NCI-H1436 treated with DMSO at 0.1 percent for 48 hours (cell line): ENCODE measurements at places on chromosomes 16 and 17.

DNA sequence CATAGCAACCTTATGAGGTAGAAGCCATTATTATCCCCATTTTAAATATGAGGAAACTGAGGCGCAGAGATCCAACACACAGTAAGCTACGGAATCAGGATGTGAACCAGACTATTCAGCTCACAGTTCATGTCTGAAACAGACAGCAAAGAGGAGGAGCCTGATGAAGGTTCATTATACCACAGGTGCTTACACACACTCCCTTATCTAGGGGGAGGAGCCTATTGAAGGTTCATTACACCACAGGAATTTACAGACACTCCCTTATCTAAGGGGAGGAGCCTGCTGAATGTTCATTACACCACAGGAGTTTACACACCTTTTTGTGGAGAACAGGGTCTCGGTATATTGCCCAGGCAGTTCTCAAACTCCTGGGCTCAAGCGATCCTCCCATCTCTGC, 21.9 kb downstream of the C16orf95 start:
- no peak for DNase-seq

- DNase-seq: no peak
These were observed 20.0 kb downstream of the C1QTNF1 start for GRCh38 chr17:79043931-79044320.

DNA sequence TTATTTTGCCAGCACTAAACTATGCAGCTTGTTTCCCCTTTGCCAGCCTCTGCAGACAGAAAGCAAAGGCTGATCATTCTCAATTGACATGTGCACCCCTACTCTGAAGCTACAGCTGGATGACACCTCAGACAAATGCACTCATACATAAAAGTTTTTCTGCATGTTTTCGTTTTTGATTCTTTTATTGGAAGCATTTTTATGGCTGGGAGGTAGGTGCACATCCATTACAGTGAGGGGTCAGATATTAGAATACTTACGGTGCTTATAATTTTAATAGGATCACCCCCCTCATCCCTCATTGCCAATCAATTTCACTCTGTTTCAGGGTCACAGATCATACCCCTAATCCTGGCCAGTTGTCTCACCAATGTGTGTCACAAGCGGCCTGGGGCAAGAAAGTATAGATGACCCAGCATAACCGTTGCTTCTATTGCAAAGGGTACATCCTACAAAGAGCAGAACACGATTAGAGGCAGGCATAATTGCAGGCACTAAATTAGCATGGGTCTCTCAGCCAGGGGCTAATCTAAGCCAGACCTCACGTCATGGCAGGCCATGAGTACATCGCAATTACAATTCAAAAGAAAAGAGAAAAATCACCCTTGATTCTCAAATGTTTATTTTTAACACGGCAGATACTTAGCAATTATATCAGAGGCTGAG, 89.5 kb upstream of the SOX9 start:
- DNase-seq: peak; percentile 22

DNA sequence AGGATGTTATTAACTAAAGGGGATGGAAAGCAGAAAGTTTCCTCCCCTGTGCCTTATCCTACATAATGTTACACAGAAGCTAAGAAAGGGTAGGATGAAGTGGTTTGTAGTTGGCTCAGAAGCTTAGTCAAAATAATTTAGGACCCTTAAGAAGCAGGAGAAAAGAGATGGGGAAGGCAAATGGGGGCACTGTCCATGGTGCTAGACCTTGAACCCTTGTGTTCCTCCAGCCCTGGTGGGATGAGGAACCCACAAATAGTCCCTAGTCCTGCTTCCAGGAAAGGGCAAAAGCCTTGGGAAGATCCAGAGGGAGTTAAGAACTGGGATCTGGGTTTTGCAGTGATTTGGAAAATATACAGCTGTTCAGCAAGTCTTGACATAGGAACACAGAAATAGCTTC, 54.5 kb downstream of the SLC5A11 start:
- no peak for DNase-seq

DNA sequence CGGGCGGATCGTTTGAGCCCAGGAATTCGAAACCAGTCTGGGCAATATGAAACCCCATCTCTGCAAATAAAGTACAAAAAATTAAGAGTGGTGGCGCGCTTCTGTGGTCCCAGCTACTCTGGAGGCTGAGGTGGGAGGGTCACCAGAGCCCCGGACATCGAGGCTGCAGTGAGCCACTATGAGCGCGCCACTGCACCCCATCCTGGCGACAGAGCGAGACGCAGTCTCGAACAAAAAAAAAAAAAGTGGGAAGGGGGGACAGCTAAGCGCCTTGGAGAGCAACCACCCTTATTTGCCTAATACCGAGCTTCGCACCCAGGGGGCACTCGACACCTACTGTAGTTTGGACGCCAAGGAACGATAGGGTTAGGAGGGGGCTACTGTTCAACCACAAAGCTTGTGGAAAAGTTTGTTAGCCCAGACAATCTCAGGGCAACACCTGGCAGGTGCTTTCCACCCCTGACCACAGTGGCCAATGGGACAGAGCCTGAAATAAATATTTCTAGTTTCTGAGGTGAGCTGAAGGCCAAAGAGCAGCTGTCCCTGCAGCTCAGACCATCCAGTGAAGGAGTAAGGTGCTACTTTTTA, 847 bp upstream of the PSMC3IP start:
- peak; percentile 57 for DNase-seq

- DNase-seq: no peak
These were observed 55.3 kb downstream of the USP10 start for GRCh38 chr16:84754956-84755672.

- no peak for DNase-seq
These were observed 119.4 kb downstream of the RBFOX1 start for GRCh38 chr16:7452090-7452489.

- DNase-seq: no peak
These were observed 48.2 kb downstream of the IL21R start for GRCh38 chr16:27450196-27450549.

DNA sequence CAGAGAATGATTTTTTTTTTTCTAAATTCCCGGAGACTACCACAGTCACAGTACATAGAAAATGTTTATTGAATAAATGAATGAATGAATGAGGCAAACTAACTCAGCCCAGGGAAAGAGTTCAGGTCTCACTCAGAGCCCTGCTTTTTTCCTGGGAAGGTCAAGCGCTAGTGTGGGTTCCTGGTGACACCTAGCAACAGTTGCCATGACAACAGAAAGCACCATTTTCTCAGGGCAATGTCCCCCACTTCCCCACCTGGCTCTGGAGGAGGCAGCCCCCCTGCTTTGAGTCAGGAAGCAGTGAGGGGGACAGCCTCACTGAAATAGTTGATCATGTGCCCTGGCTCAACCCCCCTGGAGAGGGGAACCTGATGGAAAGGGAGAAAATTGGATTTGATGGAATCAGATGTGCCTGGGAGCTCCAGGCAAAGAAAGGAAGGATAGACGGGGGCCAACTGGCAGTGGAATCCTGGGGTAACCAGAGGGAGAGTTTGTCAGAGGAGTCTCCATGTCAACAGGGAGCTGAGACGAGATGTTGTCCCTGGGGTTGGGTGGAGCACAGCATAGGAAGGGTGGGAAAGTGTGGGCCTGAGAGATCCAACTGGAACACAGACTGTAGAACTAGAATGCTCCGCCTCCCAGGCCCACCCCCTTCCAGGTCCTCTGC, 242.2 kb upstream of the CCL2 start:
- no peak for DNase-seq

DNA sequence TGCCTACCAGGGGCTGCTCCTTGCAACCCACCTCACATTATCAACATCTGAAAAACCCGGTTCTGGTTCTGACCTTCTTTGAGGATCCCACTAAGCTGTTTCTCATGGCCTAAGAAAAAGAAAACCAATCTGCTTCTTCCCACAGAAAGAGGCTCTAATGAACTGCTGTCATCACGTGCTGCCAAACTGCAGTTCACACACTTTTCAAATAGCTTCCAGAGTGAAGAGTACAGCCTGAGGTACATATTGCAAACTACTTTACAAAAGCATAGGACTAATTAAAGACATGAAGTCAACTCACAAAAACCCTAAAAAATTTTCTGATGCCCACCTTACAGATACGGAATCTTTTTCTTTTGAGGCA, 36.7 kb downstream of the SMG6 start:
- no peak for DNase-seq

DNA sequence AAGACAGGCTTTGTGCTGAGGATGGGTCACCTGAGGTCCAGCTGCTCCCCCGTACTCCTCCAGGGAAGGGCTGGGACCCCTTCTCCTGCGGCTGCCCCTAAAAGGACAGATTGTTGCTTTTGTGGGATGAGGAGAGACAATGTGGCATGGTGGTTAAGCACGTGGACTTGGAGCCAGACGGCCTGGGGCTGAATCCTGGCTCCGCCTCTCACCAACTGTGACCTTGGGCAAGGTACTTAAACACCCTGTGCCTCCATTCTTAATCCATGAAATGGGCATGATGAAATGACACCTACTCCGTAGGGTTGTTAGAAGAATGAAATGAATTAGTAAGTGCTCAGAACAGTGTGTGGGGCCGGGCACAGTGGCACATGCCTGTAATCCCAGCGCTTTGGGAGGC, 39.6 kb upstream of the PLCG2 start:
- DNase-seq: no peak

DNA sequence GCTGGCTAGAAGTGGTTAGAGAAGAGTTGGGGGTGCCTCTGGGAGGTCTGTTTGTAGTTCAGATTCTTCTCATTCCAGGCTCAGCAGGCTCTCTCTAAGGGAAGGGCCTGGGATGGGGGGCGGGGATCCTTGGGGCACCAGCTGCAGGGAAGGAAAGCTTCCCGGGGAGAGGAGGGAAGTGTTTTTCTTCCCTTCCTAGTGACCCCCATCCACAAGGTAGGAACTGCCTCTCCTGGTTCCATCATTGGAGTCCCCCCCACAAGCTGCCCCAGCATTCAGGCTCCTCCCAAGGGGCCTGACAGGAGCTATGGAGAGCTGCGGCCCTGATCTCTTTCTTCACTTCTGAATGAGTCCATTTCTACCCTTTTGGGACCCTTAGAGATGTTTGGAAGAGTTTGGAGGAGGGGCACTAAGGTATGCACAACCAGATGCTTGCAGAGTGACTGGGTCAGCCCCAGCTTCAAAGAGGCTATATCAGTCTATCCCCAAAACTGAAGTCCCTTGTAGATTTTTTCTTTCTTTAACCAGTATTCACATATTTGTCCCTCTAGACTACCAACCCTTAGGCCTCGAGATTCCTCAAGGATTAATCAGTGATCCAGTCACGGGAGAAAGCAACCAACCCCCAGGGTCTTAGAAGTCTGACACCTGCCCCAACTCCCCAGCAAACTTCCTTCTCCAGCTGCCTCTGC, 13.9 kb upstream of the FZD2 start:
- no peak for DNase-seq

GRCh38 chr16:75868636-75869632, 142.6 kb upstream of the CPHXL start:
- no peak for DNase-seq

DNA sequence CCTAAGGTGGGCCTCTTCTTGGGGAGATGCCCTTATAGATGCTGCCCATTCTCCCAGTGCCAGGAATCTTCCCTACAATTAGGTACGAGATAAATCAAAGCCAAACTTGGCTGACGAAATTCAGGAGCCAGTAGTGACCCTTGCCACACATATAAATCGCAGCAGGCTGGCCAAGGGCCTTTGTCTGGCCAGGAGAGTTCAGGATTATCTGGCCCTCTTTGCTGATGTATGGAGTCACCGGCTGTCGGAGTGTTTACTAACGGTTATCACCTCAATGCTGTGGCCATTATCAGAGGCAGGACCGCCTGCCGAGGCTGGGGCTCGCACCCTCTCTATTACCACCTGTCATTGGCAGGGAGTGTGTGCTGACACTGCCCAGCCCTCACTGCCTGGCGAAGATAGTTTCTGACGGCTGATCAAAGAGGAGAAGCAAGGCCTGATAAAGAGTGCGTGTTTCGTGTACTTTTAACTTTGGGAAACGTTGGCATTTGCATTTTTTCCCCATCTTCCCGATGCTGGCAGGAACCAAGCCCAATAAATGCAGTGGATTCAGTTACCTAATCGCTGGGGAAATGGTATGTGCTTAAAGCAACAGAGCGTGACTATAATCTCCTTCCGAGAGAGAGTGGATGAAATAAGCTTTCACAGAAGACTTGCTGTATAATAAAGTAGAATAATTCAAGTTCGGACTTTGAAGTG, 32.8 kb upstream of the TBX2 start:
- DNase-seq: no peak

DNA sequence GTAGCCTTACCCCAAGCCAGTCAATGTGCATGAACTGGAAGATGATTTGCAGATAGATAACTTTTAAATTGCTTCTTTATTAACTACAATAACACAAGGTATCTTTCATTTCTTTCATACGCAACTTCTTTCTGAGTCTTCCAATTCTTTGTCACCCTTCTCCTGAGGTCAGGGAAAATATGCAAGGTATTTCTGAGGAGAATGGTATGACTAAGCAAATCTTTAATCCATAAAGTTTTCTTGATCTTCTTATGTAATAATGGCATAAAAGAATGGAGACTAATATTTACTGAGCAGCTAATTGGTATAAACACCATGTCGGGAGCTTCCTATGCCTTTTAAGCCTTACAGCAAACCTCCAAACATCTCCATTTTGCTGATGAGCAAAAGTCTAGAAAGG, 438.9 kb downstream of the KCNJ2 start:
- no peak for DNase-seq

- no peak for DNase-seq
These were observed 66.7 kb downstream of the RPH3AL start for GRCh38 chr17:285751-286422.

GRCh38 chr17:69672924-69673323, 258.4 kb downstream of the MAP2K6 start:
- DNase-seq: no peak

- no peak for DNase-seq
These were observed 111.3 kb upstream of the LHX1 start for GRCh38 chr17:36825951-36826350.

DNA sequence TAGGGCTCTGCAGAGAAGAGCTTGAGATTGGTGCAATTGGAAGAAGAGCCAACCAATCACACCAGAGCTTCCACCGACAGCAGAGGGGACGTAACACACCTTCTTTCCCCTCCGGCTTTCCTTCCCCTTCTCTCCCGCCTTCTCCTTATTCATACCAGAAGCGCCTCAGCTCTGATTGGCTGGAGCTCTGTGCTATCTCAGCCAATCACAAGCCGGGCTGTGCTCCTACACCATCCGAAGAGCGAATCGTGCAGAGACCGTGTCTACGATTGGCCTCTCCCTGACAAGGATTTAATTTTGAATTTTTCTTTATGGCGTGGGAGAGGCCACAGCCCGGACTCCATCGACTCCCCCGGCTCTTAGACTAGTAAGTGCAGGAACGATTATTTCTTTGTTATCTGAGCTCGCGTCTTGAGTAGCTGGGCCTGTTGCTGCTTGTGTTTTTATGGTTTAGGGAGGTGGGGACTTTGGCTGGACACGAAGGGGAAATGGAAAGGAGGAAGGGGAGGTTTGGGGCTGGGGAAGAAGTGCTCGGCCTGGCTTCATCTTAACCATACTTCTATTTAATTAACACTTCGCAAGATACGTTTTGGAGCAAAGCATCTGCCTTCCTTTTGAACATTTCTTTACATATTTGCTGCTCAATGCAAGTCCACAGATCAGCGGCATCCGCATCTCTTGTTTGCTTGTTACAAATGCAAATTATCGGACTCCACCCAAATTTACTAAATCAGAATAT, at the start of gene PRR11:
Gene PRR11 (plus strand): TSS at position 308 of the 739 bp plus-strand sequence. CDS start 14,007 bp downstream, outside the sequence.
- peak; percentile 100 for DNase-seq

- DNase-seq: no peak
These were observed 5.0 kb downstream of the PAM16 start for GRCh38 chr16:4345836-4346781.
